Stimulated activated CD8-positive, alpha-beta memory T cell treated with anti-CD3 and anti-CD28 coated beads, Interleukin-4, amount 100 ng/mL, for 48 hours (primary cell): ENCODE measurements at places on chromosomes 16 and 17.

DNA sequence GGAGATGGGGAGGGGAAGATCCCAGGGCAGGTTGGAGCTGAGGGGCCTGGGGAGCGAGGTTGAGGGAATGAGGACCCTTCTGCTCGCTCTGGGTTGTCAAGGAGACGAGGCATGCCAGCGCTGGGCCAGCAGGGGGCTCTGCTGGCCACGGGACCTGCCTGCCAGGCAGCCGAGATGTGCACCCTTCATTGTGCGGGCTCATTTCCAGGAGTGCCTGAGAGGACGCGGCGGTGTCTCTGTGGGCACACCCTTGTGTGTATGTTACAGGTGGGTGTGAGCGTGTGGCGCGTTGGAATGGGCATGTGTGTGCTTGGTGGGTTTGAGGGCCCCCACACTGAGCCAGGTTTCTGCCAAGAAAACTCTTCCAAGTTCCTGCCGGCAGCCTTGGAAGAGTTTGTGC, 15.9 kb downstream of the ARHGAP23 start:
- peak; percentile 74 for DNase-seq

GRCh38 chr17:8861495-8862181, 5.8 kb downstream of the PIK3R6 start:
- peak; percentile 14 for DNase-seq

GRCh38 chr16:89723279-89724250, 2.2 kb downstream of the ZNF276 start:
- peak; percentile 79 for DNase-seq

DNA sequence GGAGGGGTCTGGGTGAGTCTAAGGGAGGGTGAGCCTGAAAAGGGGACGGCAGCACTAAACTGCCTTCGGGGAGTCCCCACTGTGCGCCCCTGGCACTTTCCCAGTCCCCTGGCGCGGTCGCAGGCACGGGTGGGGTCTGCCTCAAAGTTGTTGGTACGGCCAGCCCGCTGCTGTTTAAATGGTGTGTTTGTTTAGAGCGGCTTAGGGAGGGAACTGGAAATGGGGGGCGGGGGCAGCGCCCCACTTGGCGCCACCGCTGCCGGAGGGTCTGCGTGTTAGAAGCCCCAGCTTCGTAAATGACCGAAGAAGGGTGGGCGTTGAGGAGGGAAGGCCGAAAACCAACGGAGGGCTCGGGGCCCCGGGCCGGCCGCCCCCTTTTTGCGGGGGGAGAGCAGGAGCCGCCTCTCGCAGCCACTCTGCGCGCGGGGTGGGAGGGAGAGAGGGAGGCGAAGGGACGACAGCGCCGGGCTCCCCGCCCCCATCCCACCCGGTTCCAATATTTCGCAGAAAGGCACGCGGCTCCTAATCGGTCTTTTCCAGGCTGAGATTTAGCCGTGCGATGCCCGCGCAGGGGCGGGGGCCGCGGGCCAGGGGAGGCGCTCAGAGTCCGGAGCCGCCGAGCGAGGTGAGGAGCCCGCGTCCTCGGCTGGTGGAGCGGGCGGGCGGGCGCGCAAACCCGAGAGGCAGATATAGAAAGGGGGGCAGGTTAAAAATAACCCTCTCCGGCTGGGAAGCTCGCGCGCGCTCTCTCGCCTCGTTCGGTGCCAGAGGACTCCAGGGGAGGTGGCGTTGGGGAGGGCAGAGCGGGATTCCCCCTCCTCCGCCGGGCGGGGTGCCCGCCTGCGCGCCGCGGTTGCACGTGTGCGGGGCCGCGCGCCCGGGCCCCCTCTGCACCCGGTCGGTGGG, 54.9 kb downstream of the SREBF1 start:
- peak; percentile 48 for DNase-seq

DNA sequence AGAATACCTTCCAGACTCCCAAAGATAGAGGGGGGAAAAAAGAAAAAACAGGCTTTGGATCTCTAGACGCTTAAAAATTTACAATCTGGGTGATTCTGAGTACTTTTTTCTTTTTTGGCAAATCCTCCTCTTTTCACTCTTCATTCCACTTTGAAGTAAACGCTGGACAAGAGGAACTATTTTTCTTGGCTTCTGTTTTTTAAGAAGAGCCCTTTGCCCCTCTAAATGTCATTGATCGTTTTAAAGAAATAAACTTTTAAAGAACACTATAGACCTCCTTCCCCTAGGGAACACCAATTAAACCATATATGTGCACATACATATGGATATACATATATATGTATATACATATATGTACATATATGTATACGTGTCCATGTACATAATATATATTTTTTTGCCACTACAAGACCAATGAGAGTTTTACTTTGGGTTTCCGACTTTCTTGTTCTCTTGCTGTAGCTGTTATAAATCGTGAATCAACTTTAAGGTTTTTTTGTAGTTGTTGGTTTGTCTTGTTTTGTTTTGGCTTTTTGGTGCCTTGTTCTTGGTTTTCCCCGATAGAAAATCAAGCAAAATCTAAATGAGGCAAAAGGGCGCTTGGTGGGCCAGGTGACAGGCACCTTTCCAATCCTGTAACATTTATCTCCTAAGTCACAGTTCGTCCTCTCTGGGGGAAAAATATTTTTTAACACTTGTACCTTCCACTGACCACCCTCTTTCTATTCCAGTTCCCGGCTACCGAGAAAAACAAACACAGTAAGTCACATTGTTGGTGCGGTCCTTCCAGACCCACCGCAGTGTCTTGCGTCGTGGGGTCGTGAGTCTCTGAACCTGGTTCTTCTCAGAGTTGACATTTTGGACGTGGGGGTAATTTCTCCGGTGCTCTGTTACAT, 4.4 kb downstream of the FOXF1 start:
- no peak for DNase-seq

GRCh38 chr17:4945944-4946280, 2.4 kb downstream of the PFN1 start:
- DNase-seq: no peak
